ENCODE measurements at places on chromosomes 6 and 20. TPM values are rescaled to one million over a fixed set of nuclear protein-coding genes. Genes with fewer than 3 reads are reported as not detected.

- DNase-seq, result no peak
Observed at GRCh38 chr6:164048840-164049516, 634.5 kb downstream of the QKI start.

DNA sequence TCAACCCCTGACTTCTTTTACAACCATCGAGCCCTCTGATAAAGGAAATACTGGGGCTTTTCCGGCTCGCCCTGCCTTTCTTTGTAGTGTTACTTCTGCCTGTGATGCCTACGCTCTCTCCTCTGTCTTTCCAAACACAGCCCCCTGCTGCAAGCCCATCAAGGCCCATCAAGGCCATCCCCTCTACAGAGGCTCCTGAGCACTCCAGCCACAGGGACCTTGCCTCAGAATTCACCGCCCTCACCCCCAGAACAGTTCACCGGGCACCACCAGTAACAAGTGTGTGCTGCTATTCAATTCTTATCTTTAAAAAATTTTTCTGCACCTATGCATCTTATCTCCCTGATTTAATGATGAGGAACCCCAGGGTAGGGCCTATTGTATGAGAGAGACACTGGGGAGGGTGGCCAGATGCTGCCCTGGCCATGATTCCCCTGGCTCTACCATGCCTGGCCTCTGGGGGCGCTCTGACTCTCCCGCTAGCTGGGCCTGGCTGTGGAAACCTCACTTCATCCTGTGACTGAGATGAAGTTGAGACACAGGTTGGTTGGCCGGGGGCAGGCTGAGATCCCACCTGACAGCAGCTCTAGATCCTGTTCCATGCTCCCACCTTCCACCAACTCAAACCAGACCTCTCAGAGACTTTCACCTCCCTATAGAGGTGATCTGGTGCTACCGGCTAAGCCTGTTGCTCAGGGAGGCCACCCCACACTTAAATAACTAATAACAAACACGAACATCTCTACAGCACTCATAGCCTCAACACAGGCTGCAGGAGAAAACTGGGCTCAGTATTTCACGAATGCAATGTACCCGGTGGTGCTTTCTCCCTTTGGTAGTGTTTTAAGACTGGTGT is 19.2 kb upstream of the GLP1R start:
- peak; percentile 55 for DNase-seq

DNA sequence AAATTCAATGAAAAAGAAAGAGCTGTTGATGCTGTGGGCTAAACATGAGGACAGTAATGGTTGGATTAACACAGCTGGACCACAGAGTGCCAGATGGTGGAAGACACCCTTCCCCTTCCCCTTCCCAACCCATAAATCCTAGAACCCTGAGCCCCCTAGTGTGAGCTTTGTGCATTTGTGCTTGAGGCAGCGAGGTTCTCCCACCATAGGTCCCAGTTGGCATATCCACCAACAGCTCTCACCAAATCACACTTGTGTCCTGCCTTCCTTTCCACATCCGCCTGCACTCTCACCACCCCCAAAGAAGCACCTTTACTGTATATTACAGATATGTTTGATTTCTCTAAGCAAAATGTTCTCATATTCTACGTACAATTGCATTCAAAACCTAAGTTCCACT is 32.8 kb upstream of the HBS1L start:
- no peak for DNase-seq

Gene ELMO2
- total RNA-seq, result 156 TPM

DNA sequence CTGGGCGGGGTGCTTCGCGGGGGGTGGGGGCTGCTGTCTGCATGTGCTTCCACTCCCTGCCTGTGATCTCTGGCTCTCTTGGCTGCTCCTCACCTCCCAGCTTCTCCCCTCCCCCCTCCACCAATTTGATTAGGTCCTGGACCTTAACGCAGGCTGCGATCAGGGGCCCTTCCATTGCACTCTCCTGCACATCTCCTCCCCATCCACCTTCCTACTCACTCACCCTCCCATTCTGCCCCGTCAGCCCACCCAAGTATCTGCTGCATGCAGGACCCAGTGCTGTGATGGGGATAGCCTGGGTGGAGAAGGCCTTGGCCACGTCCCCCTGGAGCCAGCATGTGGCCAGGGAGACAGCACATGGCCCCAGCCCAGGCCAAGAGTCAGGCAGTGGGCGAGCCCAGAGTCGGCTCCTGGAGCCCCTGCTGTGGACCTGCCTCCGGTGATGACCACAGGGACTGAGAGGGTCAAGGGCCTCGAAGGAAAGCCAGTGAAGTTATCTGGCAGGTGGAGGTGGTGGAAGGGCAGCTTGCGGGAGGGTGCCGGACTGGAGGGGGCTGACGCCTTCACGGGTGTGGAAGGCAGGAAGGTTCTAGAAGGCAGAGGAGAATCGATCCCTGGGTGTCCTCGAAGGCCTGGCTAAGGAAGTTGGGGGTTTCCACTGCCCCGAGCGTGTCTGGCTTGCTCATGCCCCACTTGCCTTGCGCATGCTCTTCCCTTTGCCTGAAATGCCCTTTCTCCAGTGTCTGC is 40.7 kb downstream of the SRC start:
- DNase-seq, result no peak

GRCh38 chr6:35177157-35177556 is 36.0 kb upstream of the TCP11 start:
- no peak for DNase-seq

GRCh38 chr20:44222633-44223368 is 12.2 kb upstream of the OSER1 start:
- no peak for DNase-seq

Gene TRMT6
- 13.0 TPM for total RNA-seq

- no peak for DNase-seq
Observed at GRCh38 chr20:46995561-46996142, 101.0 kb downstream of the EYA2 start.

GRCh38 chr6:89454300-89454699 is 21.3 kb downstream of the ANKRD6 start:
- DNase-seq, result no peak

DNA sequence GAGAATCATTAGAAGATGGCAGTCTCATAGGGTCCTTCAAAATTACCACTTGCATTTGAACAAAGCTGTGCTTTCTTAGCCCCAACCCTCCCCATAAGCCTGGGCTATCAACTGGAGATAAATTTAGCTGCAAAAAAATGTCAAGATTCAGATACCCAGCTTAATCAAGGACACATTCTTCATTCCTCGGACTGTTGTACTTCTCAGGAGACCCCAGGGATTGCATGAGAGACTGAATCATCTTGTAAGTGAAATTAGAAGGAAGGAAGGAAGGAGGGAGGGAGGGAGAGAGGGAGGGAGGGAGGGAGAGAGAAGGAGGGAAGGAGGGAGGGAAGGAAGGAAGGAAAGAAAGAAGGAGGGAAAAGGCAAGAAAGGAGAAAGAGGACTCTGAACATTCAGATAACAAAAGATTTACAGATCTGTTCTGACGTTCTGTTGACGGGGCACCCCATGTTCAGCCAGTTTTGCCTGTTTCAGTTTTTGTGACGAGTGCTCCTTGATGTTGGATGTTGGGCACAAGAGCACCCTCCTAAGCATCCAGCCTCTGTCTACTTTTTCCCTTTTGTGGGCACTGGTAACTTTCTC is 498.7 kb downstream of the PREX1 start:
- DNase-seq, result no peak

GRCh38 chr6:134309227-134309626 is 8.7 kb downstream of the SGK1 start:
- no peak for DNase-seq

Measured in natural killer cell (primary cell).